ENCODE measurements at places on chromosomes 3 and 15.

DNA sequence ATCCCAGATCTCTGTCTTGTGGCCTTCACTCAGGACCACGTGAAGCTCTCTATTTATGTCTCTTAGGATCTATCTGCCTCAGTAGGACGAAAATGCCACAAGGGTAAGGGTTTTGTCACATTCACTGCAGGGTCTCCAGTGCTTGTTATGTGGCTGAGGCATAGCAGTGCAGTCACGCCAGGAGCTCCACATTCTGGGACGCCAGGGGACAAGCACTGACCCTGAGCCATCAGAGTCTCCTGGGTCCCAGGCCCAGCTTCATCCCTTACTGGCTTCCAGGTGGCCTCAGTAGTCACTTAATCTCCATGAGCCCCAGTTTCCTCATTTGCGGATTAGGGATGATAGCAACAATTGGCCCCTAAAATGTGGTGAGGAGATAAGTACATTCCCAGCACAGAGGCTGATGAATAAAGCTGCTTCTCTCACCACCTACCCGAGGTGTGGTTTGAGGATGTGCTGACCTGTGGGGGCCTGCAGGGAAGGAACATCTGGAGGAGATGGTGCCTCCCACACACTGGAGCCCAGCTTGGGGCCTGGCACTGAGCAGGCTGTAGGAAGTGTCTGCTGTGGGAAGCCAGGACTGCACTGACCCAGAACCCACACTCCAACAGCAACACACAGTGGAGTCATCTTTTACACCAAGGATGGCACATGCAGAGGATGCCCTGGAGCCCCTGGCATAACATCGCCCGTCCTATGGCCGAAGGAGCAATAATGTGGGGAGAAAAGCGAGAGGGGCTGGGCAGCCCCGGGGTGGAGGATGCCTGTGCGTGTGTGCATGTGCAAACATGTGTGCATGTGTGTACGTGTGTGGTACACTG is 93.2 kb upstream of the IQSEC1 start:
- no peak for DNase-seq

DNA sequence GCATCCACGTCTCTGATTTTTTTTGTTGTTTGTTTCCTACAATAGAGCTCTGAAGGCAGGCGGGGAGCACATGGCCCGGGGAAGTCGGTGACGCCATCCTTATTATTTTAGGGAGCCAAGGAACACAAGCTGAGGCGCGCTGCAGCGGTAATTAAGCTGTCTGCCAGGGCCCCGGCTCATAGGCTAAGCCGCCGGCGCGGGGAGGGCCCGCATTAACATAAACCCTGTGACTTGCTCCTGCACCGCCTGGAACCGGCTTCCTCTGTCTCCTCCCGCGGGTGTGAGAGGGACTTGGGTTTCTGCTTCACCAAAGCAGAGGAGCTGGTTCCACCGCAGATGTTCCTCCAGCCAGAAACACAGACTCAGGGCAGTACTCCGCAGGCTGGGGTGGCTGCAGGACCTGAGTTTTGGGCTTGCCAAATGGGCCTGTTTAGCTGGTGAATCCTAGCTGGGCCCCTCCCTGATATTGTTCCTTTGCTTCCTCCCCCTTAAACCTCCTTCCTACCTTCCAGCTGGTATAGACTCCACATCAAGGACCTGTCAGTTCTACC is 25.3 kb downstream of the ANP32A start:
- no peak for DNase-seq

- no peak for DNase-seq
Observed at GRCh38 chr15:48031466-48031865, 89.3 kb upstream of the SLC24A5 start.

DNA sequence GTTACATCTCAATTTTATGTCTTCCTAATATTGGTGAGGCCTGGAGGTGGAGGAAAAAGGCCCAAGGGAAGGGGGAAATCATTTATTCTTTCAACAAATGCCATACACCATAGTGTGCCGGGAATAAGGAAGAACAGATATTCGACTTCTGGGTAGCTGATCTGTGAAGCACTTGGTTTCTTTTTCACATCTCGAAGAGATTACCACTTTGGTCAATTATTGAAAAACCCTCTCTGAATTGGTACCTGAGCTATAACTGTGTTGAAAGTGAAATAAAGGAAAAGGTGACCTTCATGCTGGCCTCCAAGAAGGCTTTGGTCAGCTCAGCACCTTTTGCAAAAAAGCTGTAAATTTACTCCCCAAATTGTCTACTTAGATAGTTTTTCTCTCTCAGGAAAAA is 14.2 kb upstream of the MB21D2 start:
- no peak for DNase-seq

DNA sequence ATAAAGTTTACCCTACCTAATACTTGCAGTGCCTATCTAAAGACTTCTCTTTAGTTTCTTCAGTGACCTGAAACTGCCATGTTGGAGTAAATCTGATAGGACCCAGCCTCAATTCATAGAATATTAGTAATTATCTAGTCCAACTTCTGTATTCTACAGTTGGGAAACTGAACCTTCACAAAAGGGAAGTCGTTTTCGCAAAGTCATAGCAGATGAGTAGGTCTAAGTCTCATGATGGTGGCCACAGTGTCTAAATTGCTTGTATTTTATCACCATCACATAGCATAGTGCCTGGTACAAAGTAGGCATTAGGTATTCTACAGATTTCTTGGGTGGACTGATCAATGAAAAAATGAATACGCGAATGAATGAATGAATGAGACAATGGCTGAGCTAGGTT is 8.4 kb downstream of the GMNC start:
- DNase-seq, result no peak

DNA sequence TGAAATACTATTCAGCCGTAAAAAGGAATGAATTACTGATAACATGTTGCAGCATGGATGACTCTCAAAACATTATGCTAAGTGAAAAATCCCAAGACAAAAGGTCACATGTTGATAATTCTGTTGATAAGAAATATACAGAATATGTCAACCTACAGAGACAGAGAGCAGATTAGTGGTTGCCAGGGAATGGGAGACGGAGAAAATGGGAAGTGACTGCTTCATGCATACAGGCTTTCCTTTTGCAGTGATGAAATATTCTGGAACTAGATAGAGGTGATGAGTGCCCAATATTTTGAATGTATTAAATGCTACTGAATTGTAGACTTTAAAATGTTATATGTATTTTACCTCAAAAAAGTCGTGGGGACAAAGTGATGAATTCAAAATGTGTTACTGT is 56.2 kb downstream of the ABHD2 start:
- DNase-seq, result no peak

- no peak for DNase-seq
Observed at GRCh38 chr3:131491775-131492174, 11.0 kb downstream of the MRPL3 start.

DNA sequence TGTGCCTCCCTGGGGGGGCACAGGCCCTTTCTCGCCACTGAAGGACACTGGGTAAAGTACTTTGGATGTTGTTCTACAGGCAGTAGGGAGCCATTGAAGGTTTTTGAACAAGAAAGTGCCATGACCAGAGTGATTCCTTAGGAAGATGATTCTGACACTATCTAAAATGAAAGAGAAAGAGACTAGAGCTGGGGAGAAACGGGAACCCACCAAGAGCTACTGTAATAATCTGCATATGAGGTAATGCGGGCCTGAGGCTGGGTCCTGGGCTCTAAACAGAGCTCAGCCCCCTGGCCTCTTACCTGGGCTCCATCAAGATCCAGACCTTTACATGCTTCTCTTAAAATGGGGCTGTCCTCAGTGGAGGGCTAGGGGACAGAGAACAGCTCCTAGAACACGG is 24.9 kb downstream of the GRK7 start:
- DNase-seq, result no peak

Data from forelimb muscle (tissue), 1 donor.